ENCODE measurements at places on chromosomes 1 and 21. TPM values are rescaled to one million over a fixed set of nuclear protein-coding genes. Genes with fewer than 3 reads are reported as not detected.

The LRRC7 gene
- under 0.01 TPM for total RNA-seq

The FMN2 gene
- total RNA-seq, result not detected

The ZNF683 gene
- not detected for total RNA-seq

The DIO1 gene
- not detected for total RNA-seq

The CYP4A22 gene
- total RNA-seq, result not detected

Measured in bronchial smooth muscle cell (primary cell).